ENCODE measurements at places on chromosomes 2 and 18.

- no peak for DNase-seq
Observed at GRCh38 chr2:191856111-191856876, 9.4 kb upstream of the CAVIN2 start.

DNA sequence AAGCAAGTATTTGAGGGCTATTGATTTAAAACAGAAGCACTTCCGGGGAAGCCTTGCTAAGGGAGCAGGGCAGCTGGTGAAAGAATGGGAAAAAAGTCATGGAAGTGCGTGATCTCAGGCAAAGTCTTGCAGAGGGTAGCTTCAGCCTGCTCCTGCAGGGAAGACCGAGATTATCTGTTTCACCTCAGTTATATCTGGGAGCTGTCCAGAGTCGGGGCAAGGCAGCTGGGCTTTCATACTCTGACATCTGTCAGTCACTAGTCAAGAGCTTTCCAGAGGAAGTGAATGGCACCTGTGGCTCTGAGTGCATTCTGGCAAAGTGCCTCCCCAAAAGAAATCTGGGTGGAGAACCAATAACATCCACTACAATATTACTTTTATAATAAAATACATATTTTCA, 8.7 kb downstream of the NXPH2 start:
- DNase-seq, result no peak

DNA sequence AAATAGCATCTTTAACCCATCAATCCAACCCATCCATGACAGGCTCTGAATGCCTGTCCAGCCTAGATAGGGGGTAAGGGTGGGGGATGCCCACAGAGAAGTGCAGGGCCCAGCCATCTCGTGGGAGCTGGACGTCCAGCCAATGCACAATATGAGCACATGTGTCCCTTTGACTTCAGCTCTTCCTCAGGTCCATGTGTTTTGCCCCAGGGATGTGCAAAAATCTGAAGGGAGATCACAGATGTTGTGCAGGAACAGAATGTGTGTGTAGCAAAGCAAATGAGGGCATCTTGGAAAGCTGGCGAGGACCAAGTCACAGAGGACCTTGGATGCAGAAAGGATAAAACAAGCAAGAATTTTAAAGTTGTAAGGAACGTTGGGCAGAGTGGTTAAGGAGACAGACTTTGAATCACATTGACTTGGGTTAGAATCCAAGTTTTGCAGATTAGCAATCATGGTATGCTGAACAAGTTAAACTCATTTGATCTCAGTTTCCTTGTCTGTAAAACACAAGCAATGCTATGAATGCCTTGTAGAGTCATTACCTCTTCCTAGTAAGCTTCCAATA, 104.5 kb downstream of the TTC32 start:
- DNase-seq, result no peak

GRCh38 chr2:239537633-239538356, 137.0 kb upstream of the HDAC4 start:
- no peak for DNase-seq

GRCh38 chr2:236526455-236527158, 43.0 kb upstream of the ACKR3 start:
- no peak for DNase-seq
